ENCODE measurements at places on chromosomes 7 and 10. TPM values are rescaled to one million over a fixed set of nuclear protein-coding genes. Genes with fewer than 3 reads are reported as not detected.

GRCh38 chr7:99106411-99106810 is 37.5 kb downstream of the SMURF1 start:
- H3K36me3 ChIP-seq: no peaks in the 10 kb centered on the region
- DNase-seq: no peak
- H3K4me1 ChIP-seq: peaks cover 39% of the 10 kb centered on the region
- H3K27me3 ChIP-seq: no peaks in the 10 kb centered on the region
- no peak overlapping the region for H3K4me3 ChIP-seq
- H3K27ac ChIP-seq: no peak overlapping the region

DNA sequence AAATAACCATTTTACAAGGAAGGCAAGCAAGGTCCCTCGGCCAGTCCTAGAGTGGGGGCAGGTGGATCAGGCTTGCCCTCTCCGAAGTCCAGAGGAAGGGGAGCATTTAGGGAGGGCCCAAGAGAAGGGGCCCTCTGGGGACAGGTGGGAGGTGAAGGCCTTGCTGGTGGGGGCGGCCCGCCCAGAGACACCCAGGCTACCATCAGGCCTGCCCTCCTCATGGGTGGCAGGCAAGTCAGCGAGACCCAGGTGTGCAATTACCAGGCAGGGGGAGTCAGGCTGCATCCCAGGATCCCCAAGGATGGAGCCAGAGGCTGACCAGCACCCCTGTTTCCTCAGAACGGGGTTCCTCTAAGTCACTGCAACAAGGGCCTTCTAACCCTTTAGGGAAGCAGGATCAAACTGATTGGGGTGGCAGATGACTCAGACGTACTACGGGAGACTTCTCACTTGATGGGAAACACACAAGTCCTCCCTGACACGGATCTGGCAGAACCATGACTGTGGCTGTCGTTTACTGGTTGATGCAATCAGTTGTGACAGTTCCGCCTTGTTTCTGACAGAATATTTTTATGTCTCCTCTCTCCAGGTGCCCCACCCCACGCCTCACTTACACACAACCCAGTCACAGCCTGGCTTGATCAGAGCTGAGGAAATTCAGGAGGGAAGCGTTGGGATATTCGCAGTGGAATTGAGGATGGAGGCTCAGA is 8.2 kb downstream of the LOXL4 start:
- H3K4me1 ChIP-seq: peaks cover 5% of the 10 kb centered on the region
- no peak overlapping the region for H3K27ac ChIP-seq
- H3K36me3 ChIP-seq: no peaks in the 10 kb centered on the region
- no peak for DNase-seq

Gene KIAA1217
- total RNA-seq: 175 TPM

GRCh38 chr10:78535716-78536218 is 502.1 kb downstream of the RPS24 start:
- H3K36me3 ChIP-seq: no peaks in the 10 kb centered on the region
- H3K4me3 ChIP-seq: no peak overlapping the region
- peak overlapping the region; percentile 35 for H3K27ac ChIP-seq
- H3K4me1 ChIP-seq: peaks cover 7% of the 10 kb centered on the region
- no peaks in the 10 kb centered on the region for H3K27me3 ChIP-seq

GRCh38 chr10:72331575-72332422 is 22.9 kb downstream of the DNAJB12 start:
- peak; percentile 86 for DNase-seq
- peak overlapping the region; percentile 80 for H3K27ac ChIP-seq
- H3K4me1 ChIP-seq: peaks cover 81% of the 10 kb centered on the region
- H3K4me3 ChIP-seq: no peak overlapping the region
